ENCODE measurements at places on chromosomes 11 and 22.
A peak's percentile ranks its signal among the peaks of the same experiment; 100 is the strongest.

DNA sequence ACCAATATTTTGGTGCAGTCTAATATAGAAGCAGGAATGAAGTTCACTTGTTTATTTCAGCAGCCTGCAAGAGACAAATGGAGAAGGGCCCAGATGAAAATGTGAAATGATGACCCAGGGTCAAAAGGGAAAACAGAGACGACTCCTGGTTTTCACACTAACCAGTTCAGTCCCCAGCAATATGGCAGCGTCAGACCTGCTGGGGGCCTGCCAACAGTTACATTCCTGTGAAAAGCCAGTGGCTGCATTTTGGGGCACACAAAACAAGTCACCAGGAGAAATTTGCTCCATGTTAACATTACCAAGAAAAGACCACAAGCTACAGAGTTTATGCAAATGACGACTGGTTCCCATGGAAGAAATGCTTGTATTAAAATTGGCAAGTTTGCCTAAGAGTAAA lies 80.2 kb downstream of the CCDC34 start:
- DNase-seq, result no peak

- no peak for DNase-seq
Measured at GRCh38 chr11:66035653-66036333, 9.5 kb upstream of the CATSPER1 start.

DNA sequence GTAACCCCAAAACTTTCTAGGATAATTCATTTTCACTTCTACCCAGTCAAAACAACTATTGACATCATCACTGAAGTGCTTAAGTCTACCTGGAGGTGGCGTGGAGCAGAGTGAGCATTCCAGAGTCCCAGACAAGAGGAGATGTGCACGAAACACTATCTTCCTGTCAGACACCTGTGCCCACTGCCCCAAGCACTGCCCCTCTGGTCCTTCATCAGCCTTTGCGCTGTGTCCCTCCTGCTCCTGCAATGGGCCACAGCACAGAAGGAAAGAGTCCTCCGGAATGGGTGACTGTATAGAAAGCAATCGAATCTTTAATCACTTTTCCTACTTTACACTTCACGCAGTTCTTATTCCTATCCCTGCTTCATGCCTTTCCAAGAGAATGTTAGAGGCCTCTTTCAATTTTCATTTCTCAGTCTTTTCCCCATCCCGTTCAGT lies 512 bp upstream of the GRIA4 start:
- no peak for DNase-seq

DNA sequence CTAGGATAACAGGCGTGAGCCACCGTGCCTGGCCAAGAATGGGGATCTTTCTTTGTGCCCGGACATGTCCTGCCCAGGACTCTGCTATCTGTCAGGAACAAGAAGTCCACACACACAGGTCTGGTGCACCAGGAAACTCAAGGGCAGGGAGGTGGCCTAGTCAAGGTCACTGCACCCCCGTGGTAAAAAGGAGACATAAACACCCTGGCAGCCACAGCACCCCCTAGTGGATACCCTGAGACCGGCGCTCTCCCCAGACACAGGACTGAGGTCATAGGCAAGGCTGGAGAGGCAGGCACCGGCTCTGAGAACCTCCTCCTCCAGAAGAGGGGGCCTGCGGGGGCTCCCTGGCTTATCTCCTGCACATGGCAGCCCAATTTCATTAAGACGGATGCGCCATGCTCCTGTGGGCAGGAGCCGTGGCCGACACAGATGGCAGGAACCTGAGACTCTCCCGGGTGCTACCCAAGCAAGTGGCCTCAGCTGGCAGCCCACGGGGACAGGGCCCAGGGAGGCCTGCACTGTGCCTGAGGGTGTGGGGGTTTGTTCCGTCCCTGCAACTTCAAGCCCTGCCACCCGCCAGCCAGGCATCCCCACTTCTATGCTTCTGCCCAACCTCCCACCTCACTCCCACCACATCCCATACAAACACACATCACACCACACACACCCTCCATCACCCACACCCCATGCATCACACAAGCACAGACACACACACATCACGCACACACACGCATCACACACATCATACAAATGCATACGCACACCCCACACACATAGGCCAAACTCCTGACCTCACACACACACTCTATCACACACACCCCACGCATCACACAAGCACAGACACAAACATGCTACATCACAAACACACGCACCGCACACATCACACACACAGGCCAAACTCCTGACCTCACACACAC lies 19.6 kb downstream of the MACROD1 start:
- DNase-seq, result peak; percentile 51

GRCh38 chr11:93532281-93532789 lies 10.9 kb downstream of the SMCO4 start:
- no peak for DNase-seq

- peak; percentile 90 for DNase-seq
Measured at GRCh38 chr11:69260622-69261021, 33.3 kb upstream of the MYEOV start.

- DNase-seq, result no peak
Measured at GRCh38 chr11:13111813-13112130, 102.7 kb downstream of the RASSF10 start.

DNA sequence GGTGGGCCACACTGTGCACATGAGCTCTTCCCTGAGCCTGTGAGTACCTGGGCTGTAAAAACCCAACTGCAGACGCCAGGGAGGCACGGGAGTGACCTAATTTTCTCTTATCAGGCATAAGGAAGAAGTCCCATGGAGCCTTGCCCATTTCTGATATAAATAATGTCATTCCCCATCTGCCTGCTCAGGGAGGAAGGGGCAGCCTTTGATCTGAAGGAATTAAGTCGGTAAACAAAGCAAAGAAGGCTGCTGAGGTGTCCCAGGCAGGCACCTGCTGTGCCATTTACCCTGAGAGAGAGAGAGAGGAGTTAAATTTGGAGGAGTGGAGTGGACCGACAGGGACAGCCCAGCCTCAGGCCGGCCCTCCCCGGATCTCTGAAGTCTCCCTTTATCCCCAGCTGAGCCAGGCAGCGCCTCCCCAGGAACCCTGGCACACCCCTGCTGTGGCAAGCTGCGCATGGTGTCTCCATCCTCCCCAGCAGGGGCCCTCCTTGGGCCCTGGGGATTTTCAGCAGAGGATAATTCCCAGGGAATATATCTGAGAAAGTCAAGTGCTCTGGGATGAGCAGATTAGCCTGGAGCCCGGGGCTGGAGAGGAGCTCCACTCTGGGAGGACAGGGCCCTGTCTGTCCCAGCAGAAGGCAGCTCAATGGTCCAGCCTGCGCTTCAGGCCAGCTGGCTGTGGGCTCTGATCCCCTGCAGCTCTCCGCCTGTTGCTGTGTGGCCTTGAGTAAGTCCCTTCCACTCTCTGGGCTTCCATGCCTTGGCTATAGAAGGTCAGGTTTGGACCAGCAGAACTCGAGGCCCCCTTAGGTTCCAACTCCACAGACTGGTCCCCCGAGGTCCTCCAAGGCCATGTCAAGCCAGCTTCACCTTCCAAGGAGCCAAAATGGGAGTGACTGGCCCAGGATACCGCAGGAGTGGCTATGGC lies 17.5 kb upstream of the CABP7 start:
- peak; percentile 69 for DNase-seq

- DNase-seq, result no peak
Measured at GRCh38 chr11:84691830-84692229, 935.3 kb downstream of the DLG2 start.

DNA sequence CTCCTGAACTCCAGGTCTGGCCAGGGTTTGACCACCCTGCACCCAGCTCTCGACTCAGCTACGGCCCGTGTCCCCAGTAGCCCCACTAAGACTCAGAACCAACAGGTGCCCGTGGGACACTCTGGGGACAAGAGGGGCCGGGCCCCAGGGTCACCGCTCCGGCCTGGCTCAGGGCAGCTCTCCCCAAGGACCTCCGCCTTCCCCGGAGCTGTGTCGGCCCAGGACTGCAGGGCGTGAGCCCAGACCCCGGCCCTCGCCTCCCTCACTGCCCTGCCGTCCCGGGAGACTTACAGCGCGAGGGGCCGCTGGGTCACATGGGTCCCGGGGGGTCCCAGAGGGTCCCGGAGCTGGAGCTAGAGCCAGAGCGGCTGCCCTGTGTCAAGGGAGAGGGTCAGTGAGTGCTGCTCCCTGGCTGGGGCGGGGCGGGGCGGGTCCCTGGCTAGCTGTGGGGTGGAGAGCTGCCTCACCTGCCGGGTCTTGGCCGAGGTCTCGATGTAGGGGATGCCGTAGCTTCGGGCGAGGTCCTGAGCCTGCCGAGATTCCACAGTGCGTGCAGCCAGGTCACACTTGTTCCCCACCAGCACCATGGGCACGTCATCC lies 2.3 kb downstream of the HRAS start:
- no peak for DNase-seq

- no peak for DNase-seq
Measured at GRCh38 chr11:47983464-47984397, 3.4 kb downstream of the PTPRJ start.

All from PC-9 (cell line).